Left cardiac atrium (tissue), 4 donors: ENCODE measurements at places on chromosomes 5 and 9. TPM values are rescaled to one million over a fixed set of nuclear protein-coding genes. Genes with fewer than 3 reads are reported as not detected.

The DNAH5 gene
- 0.34 TPM for total RNA-seq

- no peak for DNase-seq
Observed at GRCh38 chr9:32854271-32854670, 70.9 kb downstream of the TMEM215 start.

- no peak for DNase-seq
Observed at GRCh38 chr9:94639999-94640376, 670 bp upstream of the FBP1 start.

The DMGDH gene
- 3.0 TPM for total RNA-seq

DNA sequence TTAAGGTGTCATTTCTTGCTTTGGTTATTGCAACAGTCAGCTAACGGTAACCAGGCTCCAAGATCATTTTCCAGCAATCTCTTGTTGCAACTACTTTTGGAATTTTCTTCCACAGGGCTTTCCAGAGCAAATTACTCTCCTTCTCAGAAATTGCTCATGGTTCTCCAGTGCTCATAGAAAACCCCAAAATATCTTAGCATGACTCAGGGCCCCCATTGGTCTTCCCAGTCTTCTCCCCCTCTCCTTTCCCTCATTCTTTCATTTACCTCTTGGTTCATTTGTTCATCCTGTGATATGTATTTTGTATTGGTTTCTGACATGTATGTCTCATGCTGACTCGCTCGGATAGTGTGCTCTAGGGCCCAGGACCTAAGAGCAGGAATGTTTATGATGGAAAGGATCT lies 35.6 kb downstream of the WWC1 start:
- DNase-seq, result no peak

GRCh38 chr5:80930940-80931339 lies 29.2 kb upstream of the RASGRF2 start:
- no peak for DNase-seq

GRCh38 chr5:65482296-65482735 lies 596 bp upstream of the ADAMTS6 start:
- DNase-seq, result no peak

DNA sequence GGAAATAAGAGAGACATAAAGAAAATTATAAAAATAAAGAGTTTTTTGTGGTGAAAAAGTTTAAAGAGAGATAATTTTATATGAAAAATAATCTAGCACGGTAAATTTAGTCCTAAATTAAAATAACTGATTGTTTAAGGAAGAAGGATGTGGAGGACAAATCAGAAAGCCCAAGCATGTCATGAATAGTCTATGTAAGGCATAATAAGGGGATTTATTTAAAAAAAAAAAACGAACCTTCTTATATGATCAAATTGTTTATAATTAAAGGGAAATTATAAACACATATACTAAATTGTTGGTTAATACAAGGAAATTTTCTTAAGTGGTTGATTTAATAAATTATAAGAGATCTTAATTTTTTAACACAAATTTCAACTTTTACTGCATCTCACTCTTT lies 551.8 kb upstream of the TYRP1 start:
- no peak for DNase-seq

The GALT gene
- total RNA-seq, result 36.9 TPM

The PCDHA2 gene
- total RNA-seq, result not detected

The C1QTNF3 gene
- total RNA-seq, result 2.5 TPM

GRCh38 chr9:33168941-33169544 lies 1.9 kb upstream of the B4GALT1 start:
- no peak for DNase-seq

DNA sequence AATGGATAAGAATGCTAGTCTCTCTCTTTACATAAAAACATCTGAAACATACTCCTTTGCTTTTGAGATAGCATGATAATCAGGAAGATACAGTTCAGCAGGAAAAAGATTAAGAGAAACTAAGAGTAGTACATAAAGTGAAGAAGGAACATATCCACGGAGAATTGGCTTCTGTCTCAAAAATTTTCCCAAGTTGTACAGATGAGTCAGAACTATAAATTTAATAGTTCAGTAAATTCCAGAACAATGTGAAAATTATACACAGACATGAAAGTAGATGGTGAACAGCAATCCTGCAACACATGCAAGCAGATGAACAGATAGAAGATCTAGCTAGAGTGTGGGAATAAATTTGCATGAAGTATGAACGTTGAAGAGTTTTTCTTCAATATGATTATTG lies 691.4 kb upstream of the RIOK2 start:
- no peak for DNase-seq

The ENTPD2 gene
- 2.2 TPM for total RNA-seq

The KIAA0825 gene
- 2.2 TPM for total RNA-seq

- no peak for DNase-seq
Observed at GRCh38 chr5:136007271-136007670, 21.5 kb upstream of the TGFBI start.

- no peak for DNase-seq
Observed at GRCh38 chr9:20865347-20865746, 166.1 kb downstream of the HACD4 start.

The SH3GL2 gene
- total RNA-seq, result 0.18 TPM

DNA sequence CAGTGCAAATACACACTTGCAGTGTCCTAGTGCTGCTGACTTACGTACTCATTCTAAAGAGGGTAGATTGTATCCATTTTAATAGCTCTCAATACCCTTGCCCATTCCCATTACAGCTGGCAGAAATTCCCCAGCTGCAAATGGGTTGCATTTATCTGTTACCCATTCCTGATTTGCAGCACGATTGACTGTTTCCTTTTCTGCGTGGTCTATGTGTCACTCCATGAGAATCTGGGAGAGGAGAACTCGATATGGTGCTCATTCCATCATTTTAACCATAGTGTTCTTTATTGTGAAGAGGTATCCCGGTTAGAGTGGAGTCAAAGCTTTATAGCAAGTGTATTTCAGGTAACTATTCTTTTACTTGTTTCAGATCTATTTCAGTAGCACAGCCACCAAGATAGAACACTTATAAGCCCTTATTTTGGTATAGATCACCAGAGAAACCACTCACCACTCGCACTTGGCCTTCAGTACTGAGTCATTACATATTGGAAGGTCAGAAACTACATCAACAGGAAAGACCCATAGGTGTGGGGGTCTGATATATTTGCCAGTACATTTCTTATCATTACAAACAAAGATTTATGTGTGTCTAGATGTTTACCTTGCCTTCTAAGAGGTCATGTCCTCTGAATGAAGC lies 139.5 kb downstream of the MUSK start:
- DNase-seq, result no peak

DNA sequence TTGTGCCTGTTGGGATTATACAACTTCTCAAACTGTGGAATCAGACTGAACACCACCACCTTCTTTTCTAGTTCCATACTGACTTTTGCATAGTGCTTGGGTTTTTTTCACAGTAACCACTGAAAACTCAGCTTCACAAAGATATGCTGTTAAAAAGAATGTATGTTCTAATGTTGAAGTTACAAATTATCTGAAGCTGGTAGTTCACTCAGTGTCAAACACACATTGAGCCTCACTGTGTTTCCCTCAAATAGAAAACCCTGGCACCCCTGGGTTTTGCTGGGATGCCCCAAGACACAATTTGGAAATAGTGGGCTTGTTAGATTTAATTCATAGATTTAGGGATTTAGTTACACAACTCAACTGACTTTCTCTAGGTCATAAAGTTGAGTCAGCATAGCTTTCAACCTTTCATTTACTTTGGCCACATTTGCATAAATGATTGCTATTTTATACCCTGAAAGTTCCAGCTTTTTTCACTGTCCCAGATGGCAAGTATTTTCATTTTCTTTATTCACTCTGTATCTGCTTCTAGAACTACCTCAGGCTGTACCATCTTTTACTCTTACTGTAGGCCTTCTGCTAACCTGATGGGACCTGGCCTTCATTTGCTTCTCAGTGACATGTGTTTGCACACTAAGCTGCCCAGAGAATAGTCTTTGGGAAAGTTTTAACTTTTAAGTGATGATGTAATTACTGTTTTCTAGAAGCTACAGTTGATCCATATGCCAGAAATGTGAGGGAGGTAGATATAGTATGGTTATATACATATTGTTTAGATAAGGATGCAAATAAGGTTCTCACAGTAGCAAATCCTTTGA lies 115.1 kb downstream of the CDC42SE2 start:
- no peak for DNase-seq

GRCh38 chr9:92607088-92607487 lies 62.8 kb downstream of the IPPK start:
- DNase-seq, result no peak

- no peak for DNase-seq
Observed at GRCh38 chr9:129318121-129319075, 140.3 kb upstream of the IER5L start.

The FAM240B gene
- not detected for total RNA-seq

The CNTNAP3B gene
- 15.4 TPM for total RNA-seq

DNA sequence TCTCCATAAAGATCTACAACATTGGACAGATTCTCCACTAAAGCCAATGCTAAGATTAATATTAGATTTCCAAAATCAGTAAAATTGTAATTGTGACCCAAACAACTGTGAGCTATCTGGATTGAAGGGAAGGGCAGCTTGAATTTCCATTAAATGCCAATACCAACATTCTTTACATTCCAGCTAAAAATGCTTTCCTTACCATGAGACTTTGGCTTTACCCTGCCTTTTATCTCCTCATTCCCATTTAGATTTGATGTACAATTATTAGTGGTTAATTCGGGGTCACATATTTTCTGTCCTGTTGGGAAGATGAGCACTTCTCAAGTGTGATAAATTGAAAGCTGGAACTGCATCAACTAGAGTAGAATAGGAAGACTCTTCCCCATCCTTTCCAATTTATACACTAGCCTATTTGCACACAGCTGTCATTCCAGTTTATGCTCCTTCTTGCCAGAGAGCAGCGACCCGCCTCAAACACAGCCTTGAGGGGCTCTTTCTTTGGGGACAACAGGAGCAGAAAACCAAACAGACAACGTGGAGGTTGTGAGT lies 33.1 kb upstream of the MYOT start:
- no peak for DNase-seq

- DNase-seq, result no peak
Observed at GRCh38 chr9:94159069-94159939, 75.0 kb downstream of the PTPDC1 start.

GRCh38 chr5:151958111-151958510 lies 33.5 kb upstream of the GLRA1 start:
- no peak for DNase-seq

- no peak for DNase-seq
Observed at GRCh38 chr5:169097374-169098326, 203.3 kb downstream of the SLIT3 start.

DNA sequence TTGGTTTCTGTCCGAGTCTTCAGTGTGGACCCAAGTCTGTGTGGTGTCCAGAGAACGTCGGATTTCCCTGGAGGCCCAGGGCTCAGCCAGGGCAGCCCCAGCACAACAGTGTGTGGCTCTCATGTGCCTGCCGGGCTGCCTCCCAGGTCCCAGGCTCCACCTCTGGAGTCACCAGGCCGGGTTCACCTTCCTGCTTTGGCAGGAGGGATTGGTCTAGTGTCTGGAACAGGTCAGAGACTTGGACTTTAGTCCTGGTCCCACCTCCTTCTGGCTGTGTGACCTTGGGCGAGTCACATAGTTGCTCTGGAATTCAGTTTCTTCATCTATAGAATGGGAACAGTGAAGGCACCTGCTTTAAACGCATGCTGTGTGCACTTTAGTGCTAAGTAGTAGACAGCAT lies 3.2 kb downstream of the DOLPP1 start:
- DNase-seq, result no peak

DNA sequence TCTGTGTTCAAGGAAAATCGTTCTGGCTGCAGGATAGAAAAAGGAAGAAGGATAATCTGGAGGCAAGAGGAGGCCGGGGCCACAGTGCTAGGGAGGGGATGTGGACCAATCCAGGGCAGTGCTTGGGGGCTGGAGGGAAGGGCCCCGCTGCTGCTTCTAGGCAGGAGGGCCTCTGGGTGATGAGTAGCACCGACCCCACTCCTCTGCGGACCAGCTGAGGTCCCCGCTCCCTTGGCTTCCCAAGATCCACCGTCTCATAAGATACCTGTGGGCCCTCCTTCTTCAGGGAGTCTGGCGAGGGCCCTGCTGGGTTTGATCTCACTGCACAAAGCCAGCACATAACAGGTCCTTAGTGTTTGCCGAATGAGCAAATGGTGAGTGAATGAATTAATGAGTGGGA lies 93.5 kb upstream of the MVB12B start:
- no peak for DNase-seq

DNA sequence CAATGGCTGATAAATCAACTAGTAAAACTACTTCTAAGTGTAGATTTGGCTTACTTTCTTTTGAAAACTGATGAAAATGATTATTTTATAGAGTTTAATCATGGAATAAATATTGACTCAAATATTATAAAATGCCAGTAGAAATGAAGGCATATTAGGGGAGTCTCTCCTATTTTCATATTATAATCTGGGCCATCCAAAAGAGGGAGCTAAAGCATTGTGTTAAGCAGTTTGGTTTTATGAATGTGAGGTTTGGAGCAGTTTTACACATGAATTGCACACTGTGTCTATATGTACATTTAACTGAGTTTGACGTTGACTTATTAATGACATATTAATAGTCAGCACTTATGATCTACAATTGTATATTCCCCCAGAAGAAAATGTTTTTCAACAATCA lies 17.4 kb downstream of the CDH9 start:
- DNase-seq, result no peak

The GPX3 gene
- total RNA-seq, result 1,220 TPM

DNA sequence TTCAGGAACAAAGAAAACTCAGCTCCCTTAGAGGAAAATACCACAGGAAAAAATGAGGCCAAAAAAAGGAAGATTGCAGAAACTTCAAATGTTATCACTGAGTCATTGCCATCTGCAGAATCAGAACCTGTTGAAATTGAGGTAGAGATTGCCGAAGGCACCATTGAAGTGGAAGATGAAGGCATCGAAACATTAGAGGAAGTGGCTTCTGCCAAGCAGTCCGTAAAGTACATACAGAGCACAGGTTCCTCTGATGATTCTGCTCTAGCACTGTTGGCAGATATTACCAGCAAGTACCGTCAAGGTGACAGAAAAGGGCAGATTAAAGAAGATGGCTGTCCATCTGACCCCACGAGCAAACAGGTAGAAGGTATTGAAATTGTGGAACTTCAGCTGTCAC lies 30.8 kb upstream of the NIM1K start:
- no peak for DNase-seq

GRCh38 chr5:135266975-135267374 lies 132.1 kb downstream of the MACROH2A1 start:
- DNase-seq, result no peak

The CMBL gene
- total RNA-seq, result 39.5 TPM

DNA sequence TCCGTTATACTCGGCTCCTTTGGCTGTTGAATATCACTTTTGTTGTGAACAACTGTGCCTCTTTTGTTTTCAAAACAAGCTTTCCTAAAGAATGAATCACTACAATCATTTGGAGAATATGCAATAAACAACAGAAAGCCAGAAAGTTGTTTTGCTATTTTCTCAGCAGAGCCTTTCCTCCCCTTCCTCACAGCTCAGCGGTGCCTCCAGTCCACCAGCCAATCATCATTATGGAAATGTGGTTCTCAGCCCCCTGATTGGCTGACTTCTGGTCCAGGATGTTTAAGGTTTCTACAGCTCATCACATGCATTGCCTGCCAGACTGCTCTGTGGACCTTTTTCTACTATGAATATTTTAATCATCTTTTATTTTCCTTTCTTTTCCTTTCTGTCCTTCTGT lies 9.1 kb upstream of the ZNF608 start:
- no peak for DNase-seq

- DNase-seq, result no peak
Observed at GRCh38 chr5:14743601-14744295, 79.2 kb downstream of the OTULIN start.

The NR6A1 gene
- total RNA-seq, result 1.2 TPM

The LYSMD3 gene
- 17.3 TPM for total RNA-seq

- DNase-seq, result no peak
Observed at GRCh38 chr5:109063223-109063622, 315.5 kb downstream of the FER start.

GRCh38 chr9:34929506-34930102 lies 28.5 kb upstream of the PHF24 start:
- no peak for DNase-seq

The FTMT gene
- not detected for total RNA-seq
